HCT116 (cell line): ENCODE measurements at places on chromosomes 12 and 14. TPM values are rescaled to one million over a fixed set of nuclear protein-coding genes. Genes with fewer than 3 reads are reported as not detected.

DNA sequence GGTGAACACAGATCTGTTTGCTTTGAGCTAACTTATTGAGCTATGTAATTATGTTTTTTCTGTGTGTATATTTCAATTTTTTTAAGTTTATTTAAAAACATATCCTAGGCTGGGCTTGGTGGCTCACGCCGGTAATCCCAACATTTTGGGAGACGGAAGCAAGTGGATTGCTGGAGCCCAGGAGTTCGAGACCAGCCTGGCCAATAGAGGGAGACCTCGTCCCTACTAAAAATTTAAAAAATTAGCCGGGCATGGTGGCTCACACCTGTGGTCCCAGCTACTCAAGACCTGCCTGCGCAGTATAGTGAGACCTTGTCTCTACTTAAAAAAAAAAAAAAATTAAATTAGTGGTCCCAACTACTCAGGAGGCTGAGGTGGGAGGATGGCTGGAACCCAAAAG, 16.2 kb upstream of the RNASE1 start:
- no peak for DNase-seq

- no peak for DNase-seq
Measured at GRCh38 chr12:79255288-79255687, 390.7 kb downstream of the SYT1 start.

- no peak for DNase-seq
Measured at GRCh38 chr12:53499266-53500141, at the start of gene MAP3K12. TSS of gene MAP3K12 (minus strand) at chr12:53499458. CDS start at chr12:53487391, 12,067 bp downstream.

DNA sequence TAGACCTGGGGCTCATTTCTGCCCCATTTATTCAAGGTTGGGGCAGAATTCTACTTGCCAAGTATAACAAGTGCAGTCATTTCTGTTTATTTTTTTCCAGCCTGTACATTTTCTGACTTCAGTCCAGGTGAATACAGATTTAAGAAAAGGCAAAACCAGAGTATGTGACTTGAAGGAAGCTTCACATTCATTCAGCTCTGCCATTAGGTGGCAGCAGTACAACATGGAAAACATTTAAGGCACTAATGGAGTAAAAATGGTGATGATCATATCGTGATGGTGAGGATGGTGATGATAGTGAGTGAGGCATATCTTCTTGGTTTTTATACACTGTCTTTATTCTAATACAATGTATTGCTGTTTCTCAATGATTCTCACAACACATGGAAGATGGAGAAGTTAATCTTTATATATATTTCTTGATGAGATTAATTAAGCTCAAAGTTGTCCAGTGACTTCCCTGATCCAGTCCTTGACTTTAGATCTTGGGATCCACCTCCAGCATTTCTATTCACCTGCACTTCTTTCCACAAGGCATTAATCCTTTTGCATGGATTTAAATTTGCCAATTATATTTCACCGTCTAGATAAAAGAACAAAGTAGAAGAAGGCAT, 176.7 kb upstream of the SEL1L start:
- DNase-seq = peak; percentile 16

GRCh38 chr12:53099071-53099882, 1.8 kb downstream of the IGFBP6 start:
- peak; percentile 89 for DNase-seq

DNA sequence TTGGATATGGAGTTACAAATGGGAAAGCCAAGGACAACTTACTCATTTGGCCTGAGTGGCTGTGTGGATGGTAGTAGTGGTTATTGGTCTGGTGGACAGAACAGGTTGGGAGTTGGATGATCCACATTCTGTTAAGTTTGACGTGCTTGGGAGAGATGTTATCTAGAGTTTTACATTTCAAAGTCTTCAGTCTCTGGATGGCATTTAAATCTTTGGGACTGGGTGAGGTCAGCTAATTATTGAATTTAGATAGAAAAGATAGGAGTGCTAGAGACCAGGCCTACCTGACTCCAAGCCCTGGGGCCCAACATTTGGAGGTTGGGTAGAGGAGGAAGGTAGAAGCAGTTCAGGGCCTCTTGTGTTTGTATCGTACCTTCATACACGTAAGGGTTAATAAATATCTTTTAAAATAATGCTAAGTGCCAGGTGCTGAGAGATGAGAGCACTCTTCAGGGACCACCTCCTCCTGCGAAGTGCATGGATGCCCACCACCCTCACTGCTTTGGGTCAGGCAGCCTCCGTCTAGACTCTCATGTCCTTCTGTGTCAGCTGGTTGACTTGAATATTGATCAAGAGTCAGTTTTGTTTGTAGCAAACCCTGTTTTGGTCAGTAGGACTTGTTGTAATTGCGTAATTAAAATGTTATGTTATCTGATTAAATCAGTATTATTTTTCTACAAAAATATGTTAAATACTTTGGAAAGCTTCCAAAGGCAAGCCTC, 460.4 kb upstream of the RGS6 start:
- DNase-seq = no peak

GRCh38 chr14:65299826-65300225, 112.7 kb upstream of the FUT8 start:
- DNase-seq = no peak

GRCh38 chr12:122184517-122184916, 1.6 kb downstream of the LRRC43 start:
- no peak for DNase-seq

GRCh38 chr12:57782243-57782607, 362 bp upstream of the TSFM start:
- no peak for DNase-seq

DNA sequence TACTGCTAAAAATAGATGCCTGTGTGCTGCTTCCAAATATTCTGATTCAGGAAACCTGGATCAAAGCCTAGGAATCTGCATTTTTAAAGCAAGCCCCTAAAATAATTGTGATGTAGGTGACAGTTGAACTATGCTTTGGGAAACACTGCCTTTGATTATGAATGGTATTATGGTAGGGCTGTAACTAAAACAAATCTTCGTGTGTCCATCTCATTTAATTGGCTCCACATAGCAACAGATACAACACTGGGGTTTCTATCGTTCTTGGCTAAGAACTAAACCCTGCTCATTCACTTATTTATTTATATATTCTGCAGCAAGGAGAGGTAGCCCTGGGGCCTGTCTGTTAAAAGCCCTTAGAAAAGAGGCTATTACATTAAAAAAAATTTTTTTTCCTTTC, 23.0 kb upstream of the ITGA5 start:
- DNase-seq = no peak

DNA sequence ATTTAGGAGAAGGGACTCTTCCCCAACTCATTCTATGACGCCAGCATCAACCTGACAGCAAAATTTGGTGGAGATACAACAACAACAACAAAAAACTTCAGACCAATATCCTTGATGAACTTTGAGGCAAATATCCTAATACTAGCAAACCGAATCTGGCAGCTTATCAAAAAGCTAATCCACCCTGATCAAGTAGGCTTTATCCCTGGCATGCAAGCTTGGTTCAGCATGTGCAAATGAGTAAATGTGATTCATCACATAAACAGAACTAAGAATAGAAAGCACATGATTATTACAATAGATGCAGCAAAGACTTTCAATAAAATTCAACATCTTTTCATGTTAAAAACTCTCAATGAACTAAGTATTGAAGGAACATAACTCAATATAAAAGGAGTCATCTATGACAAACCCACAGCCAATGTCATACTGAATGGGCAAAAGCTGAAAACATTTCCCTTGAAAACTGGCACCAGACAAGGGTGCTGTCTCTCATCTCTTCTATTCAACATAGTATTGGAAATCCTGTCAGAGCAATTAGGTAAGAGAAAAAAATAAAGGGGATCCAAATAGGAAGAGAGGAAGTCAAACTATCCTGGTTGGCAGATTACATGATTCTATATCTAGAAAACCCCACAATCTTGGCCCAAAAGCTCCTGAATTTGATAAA, 233.3 kb downstream of the CCDC59 start:
- DNase-seq = no peak

DNA sequence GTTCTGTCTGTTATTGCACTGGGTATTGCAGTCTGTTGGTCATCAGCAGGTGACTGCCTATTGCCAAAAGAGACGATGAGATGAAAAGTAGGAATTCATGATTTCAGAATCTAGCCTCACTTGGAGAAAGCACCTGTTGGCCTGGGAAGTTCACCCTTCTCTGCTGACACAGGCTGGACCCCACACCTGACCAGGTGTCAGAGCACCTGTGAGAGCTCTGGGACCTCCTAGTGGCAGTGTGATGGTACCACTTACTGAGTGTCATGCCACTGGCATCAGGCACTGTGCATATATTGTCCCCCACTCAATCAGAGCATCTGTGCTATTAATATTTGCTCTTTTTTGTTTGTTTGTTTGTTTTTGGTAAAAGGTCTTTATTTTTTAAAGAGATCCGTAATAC, 68.0 kb downstream of the RASSF3 start:
- DNase-seq = no peak

DNA sequence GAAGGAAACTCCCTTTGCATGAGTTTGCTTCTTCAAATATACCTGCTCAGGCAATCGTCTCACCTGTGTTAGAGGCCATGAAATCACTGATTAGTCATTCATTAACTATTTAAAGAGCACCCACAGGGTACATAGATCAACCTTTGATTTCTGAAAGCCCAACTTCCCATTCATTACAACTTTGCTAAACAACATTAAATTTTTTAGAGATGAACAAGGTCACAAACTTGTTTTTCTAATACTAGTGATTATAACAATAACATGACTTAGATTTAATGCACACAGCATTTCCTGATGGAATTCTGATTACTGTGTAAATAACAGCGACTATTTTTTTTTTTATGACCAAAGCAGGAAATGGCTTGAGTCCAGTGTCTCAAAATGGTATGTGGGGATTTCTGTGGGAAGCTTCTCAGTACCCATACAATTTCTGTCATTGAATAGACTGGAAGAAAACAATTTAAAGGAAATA, 5.4 kb upstream of the ERO1A start:
- peak; percentile 66 for DNase-seq

GRCh38 chr12:51210690-51211395, 7.0 kb downstream of the POU6F1 start:
- DNase-seq = no peak

GRCh38 chr12:30959110-30959710, 32.7 kb downstream of the TSPAN11 start:
- no peak for DNase-seq

DNA sequence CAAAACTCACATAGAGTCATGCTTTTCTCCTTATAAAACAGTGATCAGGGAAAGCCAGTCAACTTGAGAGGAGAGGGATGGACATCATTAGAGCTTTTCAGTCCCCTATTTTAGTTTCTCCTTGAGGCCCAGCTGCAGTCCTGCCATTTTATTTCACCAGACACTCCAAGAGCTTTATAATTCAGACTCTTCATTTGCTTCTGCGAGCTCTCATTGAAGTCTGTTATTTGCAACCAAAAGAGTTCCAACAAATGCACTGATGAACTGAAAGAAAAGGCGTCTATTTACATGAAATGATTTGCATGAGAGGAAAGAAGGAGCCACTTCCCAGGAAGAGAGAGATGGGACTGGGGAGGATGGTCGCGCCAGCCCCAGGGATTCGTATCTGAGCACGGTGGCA, 86.8 kb downstream of the NDUFA12 start:
- DNase-seq = no peak

DNA sequence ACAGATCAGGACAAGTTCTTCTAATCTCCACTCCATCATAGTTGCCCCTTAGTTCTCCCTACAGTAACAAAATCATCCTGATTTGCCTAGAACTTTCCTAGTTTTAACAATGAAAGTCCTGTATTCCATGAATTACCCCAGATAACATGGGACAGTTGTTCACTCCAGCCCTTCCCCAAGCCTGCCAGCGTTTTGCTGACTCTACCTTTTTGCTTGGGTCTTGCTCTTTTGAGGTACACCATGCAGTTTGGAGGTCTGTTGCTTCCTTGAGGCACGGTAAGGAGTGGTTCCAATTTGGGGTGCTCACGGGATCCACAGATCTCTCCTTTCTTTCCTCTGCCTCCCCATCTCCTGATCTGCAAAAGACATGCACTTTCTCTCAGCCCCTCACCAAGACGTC, 61.6 kb upstream of the DYRK2 start:
- no peak for DNase-seq

GRCh38 chr12:93786656-93787397, 109.7 kb downstream of the CRADD start:
- no peak for DNase-seq

DNA sequence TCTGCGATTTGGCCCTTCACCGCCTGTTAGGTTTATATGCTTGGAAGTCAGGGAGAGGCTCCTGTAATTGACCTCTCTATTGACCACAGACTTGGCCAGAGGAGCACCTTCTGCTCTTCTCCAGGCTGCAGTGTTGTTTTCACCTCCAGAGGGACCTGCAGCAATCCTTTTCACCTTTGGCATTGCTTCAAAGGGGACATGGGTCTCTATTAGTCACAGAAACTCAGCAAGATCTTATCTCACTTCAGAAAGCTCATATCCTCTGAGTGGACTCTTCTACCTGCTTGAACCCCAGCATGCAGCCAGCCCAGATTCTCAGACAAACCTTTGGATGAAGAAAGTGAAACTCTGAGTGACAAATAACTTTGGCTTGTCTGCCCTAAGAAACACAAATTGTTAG, 339.3 kb downstream of the NRXN3 start:
- no peak for DNase-seq

GRCh38 chr14:23182372-23183157, 895 bp downstream of the SLC7A8 start:
- peak; percentile 12 for DNase-seq

DNA sequence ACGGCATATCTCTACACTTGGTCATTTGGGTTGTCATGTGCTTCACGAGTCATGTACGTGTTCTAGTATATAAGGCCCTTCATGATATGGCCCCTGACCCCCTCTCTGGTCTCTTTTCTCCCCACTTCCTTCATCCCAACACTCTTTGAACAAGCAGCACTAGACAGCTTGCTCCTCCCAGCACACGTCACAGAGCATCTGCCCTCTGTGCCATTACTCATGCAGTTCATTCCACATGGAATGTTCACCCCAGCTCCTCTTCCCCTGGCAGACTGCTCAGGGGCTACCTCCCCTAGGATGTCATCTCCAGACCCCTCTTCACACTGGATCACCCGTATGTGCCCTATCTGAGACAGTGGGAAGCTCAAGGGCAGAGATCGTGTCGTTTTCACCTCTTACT, 14.1 kb upstream of the LRP1-AS start:
- no peak for DNase-seq

GRCh38 chr14:104420990-104421389, 158.6 kb upstream of the C14orf180 start:
- no peak for DNase-seq

- peak; percentile 82 for DNase-seq
Measured at GRCh38 chr12:56119361-56119796, 1.3 kb downstream of the ZC3H10 start.

GRCh38 chr12:29783773-29784666, at the start of gene TMTC1:
TSS of gene TMTC1 (minus strand) at chr12:29783942. CDS start at chr12:29783751, 191 bp downstream.
- no peak for DNase-seq

DNA sequence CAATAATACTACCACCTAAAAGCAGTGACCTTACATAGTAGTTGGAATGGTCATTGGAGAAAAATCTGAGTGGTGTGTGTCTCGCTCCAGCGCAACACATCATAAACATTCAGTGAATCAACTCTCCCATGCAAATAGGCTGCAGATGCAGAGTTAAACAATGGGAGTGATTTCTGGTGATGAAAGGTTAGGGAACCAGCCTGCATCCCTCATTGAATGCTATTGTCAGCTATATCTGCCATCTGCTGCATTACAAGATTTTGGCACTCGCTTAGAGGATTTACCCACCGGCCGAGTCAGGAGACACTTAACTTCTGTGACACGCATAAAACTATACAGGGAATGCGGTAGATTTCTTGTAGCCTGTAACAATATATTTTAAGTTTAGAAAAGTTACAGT, 900.9 kb downstream of the FLRT2 start:
- DNase-seq = no peak

The CFAP251 gene
- 2.6 TPM for total RNA-seq

The TRPV4 gene
- total RNA-seq = 0.54 TPM
